ENCODE measurements at places on chromosomes 5 and 9.

- peak; percentile 45 for DNase-seq
Measured at GRCh38 chr5:102823441-102823874, 68.4 kb downstream of the PAM start.

DNA sequence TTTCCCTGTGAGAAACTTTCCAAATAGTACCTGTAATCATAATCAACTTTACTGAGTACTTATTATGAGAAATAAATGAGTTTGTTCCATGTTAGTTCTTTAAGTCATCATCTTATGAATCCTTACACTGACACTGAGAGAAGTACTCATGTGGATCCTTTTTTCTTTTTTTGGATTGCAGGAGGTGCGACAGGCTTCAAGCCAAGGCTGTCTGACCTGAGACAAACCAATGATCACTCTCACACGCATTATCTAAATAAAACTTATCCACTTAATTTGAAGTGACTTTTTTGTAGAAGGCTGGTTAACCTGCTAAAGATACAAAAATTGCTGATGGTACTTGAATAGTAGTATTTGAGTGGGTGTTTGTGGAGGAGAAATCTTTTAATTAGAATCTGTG lies 39.5 kb downstream of the JAKMIP2 start:
- no peak for DNase-seq

DNA sequence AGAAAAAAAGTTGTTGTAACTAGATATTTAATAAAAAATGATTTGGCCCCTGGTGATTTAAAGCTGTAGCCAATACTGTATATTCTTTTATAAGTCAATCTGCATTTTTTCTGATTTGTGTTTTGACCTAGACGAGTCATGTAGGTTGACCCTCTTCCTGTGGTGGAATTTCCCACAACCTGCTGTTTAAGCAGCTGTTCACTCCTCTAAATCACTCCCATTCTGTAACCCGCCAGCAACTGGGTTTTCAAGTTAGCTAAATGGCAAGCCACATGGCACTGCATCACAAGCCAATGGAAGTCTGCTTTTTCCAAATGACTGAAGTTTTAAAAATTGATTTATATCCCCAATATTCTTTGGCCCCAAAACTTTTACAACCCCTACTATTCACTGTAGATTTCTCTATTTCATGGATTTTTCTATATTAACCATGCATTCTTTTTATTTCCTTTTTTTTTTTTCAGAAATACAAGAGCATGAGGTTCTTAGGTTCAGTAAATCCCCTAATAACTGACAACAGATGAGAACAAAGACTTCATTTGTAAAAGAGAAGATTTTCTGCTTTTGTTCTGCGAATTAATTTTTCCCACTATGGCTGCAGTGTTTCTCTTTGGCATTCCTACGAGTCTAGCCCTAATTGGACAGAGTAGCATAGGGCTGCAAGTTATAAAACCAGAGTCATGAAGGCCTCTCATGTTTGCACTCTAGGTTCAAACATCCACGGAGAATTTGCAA lies 184.5 kb upstream of the TLE4 start:
- DNase-seq, result no peak

GRCh38 chr5:140432916-140433315 lies 31.3 kb downstream of the ANKHD1 start:
- DNase-seq, result no peak

DNA sequence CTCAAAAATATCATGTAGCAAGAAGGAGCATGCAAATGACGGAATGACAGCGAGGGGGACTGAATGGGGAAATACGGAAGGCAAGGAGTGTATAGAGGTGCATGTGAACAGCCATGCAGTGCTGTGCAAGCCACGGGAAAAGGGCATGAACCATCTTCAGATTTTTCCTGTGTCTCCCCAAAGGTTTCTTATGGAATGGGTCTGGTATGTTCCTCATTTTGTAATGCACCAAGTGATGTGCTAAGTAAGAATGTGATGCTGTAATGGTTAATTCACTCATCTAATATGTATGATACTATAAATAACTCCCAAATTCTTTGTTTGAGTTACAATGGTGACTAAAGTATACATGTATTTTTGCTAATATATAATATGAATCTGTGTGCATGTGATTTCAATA lies 99.0 kb upstream of the DAB2 start:
- DNase-seq, result no peak

DNA sequence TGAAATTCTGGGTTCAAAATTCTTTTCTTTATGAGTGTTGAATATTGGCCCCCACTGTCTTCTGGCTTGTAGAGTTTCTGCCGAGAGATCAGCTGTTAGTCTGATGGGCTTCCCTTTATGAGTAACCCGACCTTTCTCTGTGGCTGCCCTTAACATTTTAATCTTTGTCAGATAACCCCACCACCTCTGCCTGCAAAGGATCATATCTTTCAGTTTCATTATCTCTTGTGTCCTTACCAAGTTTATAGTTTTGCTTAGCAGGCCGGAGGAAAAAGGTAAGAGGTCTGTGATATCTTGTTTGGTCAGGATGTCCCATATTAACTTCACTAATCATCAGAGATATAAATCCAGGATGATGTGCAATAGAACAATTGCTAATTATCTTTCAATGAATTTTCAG lies 970.2 kb upstream of the TYRP1 start:
- DNase-seq, result no peak

- no peak for DNase-seq
Measured at GRCh38 chr5:9082996-9083395, 462.9 kb downstream of the SEMA5A start.

- no peak for DNase-seq
Measured at GRCh38 chr5:88058625-88059024, 210.0 kb downstream of the TMEM161B start.

- DNase-seq, result no peak
Measured at GRCh38 chr5:68557162-68557936, 341.8 kb downstream of the PIK3R1 start.

DNA sequence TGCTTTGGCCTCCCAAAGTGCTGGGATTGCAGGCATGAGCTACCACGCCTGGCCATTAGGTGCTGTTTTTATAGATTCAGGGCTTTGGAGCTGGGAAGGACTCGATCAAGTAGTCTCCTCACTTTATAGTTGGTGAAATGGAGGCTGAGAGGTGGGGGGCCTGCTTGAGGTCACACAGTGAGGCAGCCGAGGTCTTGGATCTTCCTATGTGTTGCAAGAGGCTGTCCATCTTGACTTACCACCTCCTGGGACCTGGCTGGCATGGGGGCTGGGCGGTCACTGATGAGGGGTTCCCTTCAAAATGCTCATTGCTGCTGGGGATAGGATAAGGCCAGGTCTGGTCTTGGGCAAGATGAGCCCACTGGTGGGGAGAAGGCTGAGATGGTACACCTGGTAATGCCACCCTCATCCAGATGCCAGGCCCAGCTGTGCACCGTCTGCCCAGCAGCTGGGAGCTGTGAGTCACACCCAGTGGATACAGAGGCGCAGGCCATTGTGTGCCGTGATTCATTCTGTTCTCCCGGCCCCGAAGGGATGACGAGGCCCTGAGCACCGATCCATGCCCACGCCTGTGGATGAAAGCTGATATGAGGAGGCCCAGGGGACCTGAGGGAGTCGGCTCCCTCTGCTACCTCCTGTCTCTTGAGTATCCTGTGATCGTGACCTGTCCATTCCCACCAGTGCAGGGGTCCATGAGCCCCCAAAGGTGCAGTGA lies 10.5 kb upstream of the NDST1 start:
- peak; percentile 82 for DNase-seq

GRCh38 chr5:37940931-37941623 lies 101.2 kb upstream of the GDNF start:
- DNase-seq, result no peak

DNA sequence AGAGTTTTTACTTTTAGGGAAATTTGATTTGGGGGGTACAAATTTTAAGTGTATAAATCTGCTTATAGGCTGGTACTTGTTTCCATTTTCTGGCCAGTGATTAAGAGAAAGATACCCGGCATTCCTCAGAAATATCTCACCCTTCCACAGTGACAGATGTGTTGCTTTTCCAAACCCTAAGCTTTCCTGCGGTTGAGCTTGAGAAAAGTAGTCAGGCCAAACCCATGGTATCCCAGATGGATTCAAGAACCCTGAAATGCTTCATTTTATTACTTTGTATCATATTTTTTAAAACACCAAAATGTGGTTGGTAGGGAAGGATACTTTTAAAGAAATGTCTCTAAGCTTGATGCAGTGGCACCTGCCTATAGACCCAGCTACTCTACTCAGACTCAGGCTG lies 23.5 kb downstream of the SPTAN1 start:
- no peak for DNase-seq

DNA sequence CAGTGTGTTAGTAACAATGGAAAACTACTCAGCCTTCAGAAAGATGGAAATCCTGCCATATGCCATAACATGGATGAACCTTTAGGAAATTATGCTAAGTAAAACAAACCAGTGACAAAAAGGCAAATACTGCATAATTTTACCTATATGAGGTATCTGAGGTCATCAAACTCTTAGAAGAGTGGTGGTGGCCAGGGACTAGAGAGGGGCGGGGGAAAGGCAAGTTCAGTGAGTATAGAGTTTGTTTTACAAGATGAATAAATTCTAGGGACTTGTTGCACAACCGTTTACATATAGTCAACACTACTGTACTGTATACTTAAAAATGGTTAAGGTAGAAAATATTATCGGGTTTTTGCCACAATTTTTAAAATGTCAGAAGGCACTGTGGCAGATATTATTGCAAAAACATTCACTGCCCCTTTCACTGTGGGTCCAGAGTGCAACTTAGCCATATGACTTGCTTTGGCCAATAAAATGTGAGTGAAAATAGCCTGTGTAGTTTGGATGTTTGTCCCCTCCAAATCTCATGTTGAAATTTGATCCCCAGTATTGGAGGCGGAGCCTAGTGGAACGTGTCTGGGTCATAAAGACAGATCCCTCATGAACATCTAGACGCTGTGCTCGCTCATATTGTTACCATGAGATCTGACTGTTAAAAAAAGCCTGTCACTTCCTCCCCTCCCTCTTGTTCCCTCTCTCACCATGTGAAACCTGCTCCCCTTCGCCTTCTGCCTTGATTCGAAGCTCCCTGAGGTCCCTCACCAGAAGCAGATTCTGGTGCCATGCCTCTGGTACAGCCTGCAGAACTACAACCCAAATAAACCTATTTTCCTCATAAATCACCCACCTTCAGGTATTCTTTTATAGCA lies 9.5 kb downstream of the ZNF367 start:
- no peak for DNase-seq

DNA sequence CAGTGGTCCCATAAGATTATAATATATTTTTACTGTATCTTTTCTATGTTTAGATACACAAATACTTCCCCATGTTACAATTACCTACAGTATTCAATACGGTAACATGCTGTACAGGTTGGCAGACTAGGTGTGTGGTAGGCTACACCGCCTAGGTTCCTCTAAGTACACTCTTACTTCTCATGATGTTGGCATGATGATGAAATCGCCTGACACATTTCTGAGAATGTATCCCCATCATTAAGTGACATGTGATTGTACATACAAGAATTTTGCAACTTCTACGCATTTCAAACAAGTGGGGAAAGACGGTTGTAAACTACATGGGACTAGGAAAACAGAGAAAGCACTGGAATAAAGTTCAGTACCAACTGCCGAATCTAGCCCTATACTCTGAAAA lies 53.3 kb downstream of the SETX start:
- DNase-seq, result no peak
